ENCODE measurements at places on chromosomes 11 and 22.

GRCh38 chr11:117989351-117990102, 3.3 kb downstream of the IL10RA start:
- DNase-seq: peak; percentile 92

DNA sequence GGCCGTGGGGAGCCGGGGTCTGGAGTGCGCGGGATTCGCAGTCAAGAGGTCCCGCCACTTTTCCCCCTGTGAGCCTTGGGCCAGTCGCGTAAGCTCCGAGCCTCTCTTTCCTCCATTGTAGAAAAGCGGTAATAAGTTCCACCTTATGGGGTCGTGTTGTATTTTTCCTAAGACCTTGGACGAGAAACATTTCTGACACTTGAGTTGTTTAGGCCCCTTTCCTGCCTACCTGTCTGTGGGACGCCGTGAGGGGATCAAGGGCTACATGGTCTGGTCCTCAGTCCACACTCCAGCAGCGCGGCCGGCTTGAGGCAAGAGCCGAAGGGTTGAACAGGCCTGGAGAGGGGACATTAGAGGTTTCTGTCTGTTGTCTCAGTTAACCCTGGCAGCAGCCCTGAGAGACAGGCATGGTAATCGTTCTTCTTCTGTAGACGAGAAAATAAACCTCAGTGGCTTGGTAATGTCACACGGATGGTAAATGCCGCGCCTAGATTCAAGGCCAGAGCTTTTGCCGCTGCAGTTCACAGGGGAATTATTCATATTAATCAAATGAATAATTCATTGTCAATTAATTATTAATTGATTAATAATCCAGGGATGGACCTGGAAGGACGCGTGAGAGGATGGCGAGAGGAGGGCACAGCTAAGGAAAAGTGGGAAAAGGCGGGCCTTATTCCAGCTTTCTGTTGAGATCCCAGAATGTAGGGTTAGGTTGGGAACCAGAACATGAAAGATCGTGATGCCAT, 545 bp downstream of the FEN1 start:
- no peak for DNase-seq

GRCh38 chr11:9104580-9104979, 13.2 kb upstream of the SCUBE2 start:
- DNase-seq: no peak

DNA sequence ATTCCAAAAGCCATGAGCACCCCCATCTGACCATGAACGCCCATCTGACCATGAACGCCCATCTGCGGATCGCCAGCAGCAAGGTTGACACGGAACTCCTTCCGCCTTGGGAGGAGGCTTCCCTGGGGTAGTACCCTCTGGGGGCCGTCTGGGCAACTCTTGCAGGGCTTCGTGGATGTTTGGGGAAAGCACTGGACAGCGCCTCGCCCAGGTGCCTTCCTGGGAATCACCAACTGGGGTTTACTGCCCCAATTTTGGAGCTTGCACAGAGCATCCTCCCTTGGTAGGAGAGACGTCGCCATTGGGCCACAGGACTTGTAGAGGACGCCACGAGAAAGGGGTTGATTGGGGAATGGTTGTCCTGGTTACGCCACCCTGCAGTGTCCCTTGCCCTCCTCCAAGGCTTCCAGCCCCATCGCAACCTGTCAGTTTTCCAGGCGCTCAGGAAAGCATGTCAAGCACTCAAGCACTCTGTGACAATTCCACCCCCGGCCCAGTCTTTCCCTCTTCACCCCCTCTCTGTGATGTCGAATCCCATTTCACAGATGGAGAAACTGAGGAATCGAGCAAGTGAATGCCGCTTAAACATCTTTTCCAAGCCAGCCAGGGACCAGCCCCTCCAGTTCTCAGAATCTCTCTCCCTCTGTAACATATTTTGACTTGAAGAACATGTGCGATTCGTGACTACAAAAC, 914 bp upstream of the PRDM11 start:
- DNase-seq: peak; percentile 5

GRCh38 chr22:46054091-46055073, 77.4 kb upstream of the WNT7B start:
- no peak for DNase-seq

DNA sequence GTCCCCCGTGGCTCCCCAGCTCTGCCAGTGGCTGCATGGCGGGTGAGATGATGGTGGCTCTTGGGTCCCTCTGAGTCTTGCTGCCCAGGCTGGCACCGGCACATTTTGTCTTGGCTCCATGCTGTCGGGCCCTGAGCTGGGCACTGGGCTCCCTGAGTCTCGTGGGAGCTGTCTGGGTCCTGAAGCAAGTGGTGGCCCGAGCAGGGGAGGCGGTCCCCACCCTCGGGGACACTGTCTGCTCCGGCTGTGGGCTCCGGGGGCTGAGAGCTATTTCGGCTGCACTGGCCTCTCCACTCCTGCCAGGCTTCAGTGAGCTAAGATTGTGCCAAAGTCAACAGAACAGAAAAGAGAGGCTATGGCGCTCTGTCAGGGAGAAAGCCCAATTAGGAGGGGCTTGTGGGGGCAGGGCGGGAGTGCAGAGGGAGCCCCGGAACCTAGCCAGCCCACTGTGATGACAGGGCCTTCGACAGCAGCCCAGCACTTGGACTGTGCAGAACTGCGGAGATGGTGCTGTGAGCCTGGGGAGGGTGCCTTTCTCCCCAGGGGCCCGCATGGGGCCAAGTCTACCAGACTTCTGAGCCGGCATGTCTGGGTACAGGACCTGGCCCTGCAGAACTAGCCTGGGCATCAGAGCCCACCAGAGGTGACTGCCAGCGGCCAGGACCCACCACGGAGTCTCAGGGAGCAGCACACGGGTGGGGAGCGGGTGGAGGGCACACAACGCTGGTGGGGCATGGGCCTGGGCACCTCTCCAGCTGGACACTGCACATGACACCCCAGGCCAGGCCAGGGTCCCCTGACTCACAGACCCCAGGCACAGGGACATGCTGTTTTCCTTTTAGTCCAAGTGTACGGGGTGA, 38.0 kb downstream of the RTN4R start:
- no peak for DNase-seq

- DNase-seq: no peak
These were observed 2168.8 kb upstream of the RAG2 start for GRCh38 chr11:38766796-38767195.

DNA sequence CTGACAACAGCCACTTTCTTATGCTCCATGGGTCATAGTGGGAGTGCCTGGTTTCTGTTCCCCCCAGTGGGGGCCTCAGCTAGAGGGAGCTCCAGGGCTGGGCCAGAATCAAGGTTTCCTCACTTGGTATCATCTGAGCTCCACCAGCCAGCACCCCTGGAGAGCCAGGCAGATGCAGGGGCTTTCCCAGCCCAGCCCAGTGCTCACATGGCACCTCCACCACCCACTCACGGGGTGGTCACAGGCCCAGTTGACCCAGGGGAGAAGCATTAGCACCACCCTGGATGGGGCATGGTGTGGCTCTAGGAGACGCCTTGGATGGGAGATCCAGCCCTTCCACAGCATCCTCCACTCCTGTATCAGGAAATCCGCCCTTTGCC, 24.1 kb upstream of the WNT7B start:
- peak; percentile 65 for DNase-seq

- no peak for DNase-seq
These were observed 1.9 kb upstream of the ARHGAP8 start for GRCh38 chr22:44750481-44750880.

DNA sequence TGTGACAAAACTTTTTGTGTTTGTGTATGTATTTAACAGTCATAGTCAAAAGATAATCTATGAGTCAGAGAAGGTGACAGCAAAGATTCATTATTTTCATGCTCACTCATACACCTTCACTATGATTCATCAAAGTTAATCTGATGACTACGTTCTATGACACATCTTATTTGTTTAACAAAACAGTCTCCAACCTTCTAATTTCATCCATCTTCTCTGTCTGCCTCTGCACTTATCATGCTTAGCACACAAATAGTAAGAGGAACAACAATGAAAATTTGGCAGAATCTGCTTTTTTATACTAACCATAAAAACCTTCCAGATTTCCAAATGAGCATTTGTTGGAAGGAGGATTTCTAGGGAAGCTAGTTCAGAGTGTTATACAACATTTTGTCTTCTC, 568.9 kb downstream of the LUZP2 start:
- DNase-seq: no peak

DNA sequence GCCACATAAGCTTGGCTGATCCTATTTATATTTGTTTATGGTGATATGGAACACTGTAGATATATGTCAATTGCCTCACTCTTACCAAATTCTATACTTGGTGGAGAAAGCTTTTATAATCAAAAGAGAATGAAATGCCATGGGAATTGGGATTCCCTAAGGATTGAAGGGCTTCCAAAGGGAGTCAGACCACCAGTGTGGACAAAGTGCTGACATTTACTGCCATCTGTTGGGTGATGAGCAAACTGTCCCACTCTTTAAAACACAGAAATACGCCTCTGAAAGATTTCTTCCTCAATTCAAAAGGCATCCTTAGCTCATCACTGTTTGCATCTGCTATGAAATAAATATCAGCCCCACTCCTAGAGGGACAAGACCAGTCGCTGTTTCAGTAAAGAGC, 7.1 kb downstream of the SLC1A2 start:
- DNase-seq: peak; percentile 30

GRCh38 chr22:33921525-33922348, 1.5 kb upstream of the LARGE1 start:
- no peak for DNase-seq

DNA sequence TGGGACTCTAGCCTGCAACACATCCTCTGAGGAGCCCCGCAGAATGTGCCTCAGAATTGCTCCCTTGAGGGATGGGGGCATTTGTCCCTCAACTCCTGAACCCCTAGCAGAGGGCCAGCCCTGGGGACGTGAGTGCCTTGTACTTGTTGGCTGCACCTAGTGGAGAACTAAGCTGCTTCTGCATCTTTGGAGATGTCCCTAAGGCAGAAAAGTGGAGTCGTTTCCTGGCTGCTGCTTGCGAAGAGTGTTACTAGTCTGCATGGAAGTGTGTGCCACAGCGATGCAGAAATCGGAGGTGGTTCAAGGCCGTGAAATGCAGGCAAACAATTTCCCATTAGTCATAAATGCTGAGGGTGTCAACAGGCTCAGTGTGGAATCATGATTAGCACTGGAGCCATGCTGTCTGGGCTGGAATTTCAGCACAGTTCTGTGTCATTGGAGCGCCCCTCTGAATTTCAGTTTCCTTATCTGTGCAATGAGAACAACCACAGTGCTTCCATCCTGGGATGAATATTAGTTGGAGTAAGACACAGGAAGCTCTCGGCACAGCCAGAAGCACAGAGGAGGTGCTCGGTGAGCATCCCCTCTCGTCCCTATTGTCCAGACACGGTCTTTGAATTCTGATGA, 56.5 kb downstream of the MIAT start:
- no peak for DNase-seq

GRCh38 chr11:22677153-22677903, 10.9 kb downstream of the GAS2 start:
- peak; percentile 6 for DNase-seq

- no peak for DNase-seq
These were observed 89.2 kb downstream of the TSPAN18 start for GRCh38 chr11:44815917-44816456.

DNA sequence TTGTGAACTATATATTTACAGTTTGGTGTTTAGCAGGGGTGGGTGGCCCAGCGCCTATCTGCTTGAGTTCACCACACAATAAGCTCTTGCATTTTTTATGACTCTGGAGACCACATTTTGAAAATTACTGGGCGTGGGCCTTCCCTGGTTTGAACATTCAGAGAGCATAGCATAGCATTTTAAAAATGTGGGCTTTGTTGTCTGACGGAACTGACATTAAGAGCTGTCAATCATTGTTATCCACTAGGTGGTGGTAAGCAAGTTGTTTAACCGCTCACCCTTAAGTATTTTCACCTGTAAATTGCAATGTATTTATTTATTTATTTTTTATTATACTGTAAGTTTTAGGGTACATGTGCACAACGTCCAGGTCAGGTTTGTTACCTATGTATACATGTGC, 1.0 kb downstream of the NLRP14 start:
- DNase-seq: no peak

GRCh38 chr11:44595964-44596381, 30.5 kb downstream of the CD82 start:
- DNase-seq: no peak

- no peak for DNase-seq
These were observed 3.3 kb downstream of the RBM4 start for GRCh38 chr11:66641834-66642233.

- no peak for DNase-seq
These were observed 877.3 kb downstream of the BRD1 start for GRCh38 chr22:48950151-48950915.

- no peak for DNase-seq
These were observed 38.4 kb downstream of the AMBRA1 start for GRCh38 chr11:46555267-46556054.

GRCh38 chr11:2209900-2210321, 38.3 kb upstream of the TH start:
- no peak for DNase-seq

DNA sequence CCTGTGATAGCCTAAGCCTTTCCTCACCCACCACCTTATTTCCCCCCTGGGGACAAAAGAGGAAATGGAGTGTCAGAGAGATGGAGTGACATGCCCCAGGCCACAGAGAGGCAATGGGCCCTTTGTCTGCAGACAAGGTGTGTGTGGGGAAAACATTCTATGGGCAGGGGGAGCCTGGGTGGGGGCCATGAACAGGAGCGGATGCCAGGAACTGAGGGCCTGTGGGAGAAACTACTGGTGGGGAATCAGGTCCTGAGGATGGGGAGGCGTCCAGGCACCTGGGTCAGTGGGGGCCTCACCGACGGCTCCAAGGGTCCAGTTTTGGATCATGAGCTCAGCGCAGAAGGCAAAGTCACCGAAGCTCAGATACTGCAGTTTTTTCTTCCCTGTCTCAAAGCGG, 3.0 kb downstream of the FIBP start:
- DNase-seq: no peak

- DNase-seq: no peak
These were observed 42.3 kb downstream of the EIF4ENIF1 start for GRCh38 chr22:31447337-31447736.
